D721Med (cell line): ENCODE measurements at places on chromosomes 1 and 21.

DNA sequence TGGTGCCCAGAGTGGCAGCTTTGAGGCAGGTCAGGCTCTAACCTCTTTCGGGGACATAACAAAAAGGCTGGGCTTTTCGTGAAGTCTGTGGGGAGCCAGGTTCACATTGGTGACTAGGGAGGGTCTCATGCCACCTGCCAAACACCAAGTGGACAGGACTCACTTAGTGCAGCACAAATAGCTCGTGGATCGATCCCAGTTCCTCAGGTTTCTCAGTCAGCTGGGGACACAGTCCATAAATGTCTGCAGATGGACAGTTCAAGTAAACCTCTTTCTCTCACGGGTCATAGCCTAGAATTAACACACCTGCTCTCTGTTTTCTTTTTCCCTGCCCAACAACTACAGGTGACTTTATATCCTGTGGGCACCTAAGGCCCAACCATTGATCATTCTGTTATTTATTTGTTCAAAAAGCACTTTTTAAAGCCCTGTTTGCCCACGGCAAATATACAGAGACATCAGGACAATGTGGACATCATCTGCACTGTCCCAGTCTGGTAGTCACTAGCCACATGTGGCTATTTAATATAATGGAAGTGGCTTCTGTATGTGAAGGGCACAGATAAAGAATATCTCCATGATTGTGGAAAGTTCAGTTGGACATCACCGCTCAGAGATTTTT is 53.5 kb downstream of the CAPN2 start:
- no peak for DNase-seq

- no peak for DNase-seq
These were observed 501.3 kb downstream of the OMA1 start for GRCh38 chr1:58045094-58045705.

GRCh38 chr1:183711741-183712361 is 58.7 kb upstream of the APOBEC4 start:
- no peak for DNase-seq

- DNase-seq = no peak
These were observed 60.7 kb downstream of the KIF1B start for GRCh38 chr1:10271090-10271489.

- no peak for DNase-seq
These were observed 413.9 kb downstream of the DUSP10 start for GRCh38 chr1:221327954-221328353.

GRCh38 chr1:114097109-114097508 is 56.6 kb downstream of the SYT6 start:
- no peak for DNase-seq

DNA sequence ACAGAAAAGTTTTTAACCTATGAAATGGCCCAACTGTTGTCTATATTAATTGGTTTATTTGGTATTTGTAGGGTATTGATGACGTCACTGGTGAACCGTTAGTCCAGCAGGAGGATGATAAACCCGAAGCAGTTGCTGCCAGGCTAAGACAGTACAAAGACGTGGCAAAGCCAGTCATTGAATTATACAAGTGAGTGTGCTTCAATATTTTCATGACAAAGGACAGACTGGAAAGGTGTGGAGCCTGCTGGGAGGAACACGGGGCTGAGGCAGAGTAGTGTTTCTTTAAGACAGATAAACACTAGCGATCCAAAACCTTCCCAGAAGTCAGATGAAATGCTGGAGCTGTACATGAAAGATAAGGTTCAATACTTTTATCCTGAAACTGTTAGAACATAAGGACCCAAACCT is 76.7 kb downstream of the AK4 start:
- DNase-seq = no peak

GRCh38 chr1:9589144-9589718 is 520 bp downstream of the TMEM201 start:
- no peak for DNase-seq

- no peak for DNase-seq
These were observed 360 bp downstream of the GJC2 start for GRCh38 chr1:228150120-228150460.

GRCh38 chr1:91133248-91133647 is 111.4 kb upstream of the ZNF644 start:
- DNase-seq = no peak

DNA sequence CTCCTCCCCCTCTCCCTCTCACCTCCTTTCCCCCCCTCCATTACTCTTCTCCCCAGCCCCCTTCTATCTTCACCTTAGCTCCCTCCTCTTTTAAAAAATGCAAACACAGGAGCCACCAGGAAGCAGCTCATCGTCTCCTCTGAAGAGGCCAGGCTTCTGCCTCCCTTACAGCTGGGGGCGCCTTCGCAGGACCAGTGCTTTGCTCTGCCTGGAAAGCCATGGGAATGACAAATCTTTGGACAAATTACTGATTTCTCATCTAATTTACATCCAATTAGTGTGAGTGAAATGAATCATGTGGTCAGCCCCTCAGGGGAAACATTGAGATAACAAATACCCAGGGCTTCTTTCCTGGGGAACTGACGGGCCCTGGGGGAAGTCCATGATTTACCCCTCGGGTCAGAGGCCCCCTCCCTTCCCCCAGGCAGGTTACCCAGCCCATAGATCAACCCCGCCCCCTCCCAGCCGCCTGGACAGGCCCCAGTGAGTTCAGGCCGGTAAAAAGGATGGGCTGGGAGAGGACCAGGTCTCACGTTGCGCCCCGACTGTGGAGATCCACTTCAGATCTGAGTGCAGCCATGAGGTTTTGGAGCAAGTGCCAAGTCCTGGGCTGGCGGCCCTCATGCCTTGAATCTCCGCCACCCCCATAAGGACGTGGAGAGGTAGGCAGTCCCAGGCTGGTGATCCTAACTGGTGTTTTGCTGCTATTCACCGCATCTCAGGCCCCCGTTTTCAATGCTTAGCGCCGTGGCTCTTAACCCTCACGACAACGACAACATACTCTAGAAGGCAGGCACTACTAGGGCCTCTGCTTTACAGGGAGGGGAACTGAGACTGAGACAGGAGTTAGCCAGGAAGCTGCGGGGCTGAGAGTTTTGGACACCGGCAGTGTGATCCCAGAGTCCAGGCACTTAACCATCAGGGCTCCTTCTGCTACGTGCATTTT is 300.8 kb downstream of the RRAGC start:
- DNase-seq = no peak

DNA sequence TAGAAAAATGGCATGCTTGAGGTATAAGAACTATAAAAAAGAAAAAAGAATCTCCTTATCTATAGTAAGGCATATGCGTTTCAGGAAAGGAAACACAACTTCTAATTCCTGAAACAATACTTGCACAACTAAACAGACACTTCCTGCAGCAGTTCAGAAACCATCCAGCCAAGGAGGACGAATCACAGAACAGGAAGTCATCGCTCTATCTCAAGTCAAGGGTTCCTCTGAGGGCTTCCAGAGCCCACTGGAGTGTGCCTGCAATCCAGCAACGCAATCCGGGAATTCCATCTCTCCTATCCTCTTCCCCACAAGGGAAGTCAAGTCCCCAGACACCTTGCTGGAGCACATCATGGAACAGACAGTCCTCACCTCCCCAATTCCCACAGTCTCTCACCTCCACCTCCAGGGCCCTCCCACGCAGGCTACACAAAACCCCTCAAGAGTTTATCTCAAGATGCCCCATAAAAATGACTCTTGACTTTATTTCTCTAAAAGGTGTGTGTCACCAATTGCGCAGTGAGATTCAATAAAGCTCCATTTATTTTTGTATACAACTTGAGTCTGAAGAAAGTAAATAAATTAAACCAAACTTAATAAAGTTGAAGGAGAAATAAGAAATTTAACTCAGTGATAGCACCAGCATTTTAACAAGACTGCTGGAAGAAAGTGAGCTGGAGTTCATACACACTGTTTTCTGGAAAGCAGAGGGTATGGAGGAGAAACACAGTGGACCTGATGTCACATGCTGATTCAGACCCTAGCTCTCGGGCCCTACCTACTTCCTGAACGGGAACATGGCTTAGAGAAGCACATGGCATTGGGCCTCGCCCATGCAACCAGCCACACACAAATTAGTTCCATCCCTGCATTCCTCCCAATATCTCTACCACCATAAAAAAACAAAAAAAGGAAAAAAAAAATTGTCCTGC is 39.9 kb downstream of the SIPA1L2 start:
- DNase-seq = no peak

DNA sequence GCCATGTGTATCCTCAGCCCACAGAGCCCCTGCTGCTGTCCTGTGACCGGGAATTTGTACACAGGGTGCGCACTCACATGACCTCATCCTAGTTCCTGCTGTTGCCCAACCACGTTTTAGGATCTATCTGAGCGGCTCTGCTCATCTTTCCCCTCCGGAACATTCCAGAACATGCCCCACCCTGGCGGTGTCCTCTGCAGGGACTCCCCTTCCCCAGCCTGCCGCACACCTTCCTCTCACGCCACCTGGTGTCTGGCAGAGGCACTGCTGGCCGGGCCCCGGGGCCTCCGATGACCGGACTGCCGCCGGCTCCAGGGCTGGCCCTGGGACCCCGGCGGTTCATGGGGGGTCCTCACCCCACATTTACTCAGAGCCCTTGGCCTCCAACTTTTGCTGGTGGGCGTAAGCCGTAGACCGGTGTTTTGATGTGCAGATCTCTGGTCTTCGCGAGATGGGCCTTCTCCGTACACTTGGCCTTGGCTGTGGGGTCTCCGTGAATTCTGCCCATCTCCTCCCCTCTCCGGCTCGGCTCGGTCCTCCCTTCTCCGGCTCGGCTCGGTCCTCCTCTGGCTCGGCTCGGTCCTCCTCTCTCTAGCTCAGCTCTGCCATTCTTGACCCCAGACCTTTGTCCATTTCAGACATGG is 29.5 kb downstream of the ARHGEF16 start:
- DNase-seq = peak; percentile 62

- DNase-seq = no peak
These were observed 28.1 kb downstream of the CFAP74 start for GRCh38 chr1:1975535-1975934.

DNA sequence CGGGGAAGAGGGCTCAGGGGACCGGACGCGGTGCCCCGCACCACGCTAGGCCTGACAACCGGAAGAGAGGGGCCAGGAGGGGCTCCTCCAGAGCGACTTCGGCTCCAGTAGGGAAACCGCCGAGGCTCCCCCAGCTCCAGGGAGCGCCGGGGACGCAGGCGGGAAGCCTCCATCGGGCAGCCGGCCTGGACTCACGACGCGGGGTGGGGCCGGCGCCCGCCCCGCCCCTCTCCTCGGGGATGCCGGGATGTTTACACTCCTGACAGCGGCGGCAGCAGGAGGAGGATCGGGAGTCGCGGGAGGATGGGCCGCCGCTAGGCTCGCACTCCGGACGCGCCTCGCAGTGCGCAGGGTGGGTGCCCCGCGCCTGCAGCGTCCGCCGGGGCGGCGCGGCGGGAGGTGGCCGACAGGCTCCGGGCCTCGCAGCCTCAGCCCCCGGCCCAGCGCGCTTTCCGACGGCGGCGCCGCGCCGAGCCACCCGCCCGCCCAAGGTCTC is at the start of gene NEK7:
Gene NEK7, plus strand, starts transcription at position 254 of the 496 bp plus-strand sequence. CDS start 75,583 bp downstream, outside the sequence.
- peak; percentile 57 for DNase-seq

DNA sequence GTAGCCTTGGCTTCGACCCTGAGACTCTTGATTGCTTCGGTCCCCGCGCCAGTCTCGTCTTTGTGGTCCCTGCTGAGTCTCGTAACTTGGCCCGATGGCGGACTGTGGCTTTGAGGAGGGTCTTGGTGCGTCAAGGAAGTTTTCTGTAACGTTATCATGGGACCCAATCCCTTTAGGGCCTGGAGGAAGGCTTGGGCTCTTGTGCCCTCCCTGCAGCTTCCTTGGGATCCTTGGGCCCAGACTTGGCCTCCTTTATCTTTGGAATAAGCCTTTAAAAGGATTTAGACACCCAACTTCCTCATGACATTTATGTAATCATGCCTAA is 371 bp downstream of the ZMPSTE24 start:
- DNase-seq = no peak

DNA sequence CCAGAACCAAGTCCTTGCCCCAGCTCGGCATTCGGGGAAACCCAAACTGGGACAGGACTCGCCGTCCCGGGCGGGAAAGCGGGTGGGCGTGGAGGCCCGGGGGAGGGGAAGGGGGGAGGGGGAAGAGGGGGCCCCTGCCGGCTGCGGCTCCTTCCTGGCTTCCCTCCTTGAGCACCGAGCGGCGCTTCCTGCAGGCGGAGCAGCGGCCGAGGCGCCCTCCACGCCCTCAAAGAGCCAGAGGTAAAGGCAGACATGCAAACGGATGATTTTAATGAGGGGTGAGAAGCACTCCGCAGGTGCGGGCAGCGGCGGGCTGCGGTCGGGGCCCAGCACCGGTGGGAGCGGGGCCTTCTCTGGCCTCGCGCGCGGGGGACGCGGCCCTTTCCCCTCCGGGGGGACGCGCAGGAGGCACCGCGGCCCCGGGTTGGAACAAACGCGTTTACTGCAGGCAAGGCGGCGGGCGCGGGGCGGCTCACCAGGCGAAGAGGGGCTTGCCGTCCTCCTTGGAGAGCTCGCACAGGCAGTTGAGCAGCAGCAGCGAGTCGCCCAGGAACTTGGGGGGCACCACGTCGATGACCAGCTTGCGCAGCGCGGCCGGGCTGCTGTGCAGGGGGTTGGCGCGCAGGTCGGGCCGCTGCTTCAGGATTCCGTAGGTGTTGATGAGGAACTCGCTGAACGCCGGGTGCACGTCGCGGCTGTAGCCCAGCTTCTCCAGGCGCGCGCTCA is 5.7 kb upstream of the FTCD start:
- no peak for DNase-seq

- no peak for DNase-seq
These were observed 2.0 kb downstream of the AK5 start for GRCh38 chr1:77283701-77284425.

DNA sequence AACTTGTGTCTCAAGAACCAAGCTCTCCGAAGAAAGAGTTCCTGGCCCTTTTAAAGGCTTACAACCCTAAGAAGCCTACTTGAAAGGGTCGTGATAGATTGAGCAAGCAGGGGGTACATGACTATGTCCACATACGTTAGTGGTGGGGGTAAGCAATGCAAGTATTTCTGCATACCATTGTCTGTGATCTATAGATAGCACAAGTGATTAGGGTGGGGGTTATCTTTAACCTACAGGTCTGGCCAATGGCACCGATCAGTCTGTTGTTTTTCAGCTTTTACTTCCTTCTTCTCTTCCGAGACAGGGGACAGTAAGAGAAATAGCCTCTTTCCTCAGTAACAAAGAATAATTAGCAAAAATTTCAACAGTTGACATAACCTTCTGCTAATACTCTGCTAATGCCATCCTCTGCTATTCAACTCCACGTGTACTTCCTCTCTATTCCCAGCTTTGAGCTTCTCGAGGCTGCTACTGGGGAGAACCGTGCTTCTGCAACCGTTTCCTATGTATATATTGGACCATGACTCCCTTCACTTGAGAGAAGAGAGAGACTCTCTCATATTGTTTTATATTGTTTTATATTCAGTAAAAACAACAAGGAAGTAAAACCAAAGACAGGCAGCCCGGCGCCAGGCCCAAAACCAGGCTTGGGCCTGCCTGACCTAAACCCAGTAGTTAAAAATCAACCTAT is 727.7 kb upstream of the NCAM2 start:
- no peak for DNase-seq

- no peak for DNase-seq
These were observed 21.9 kb downstream of the CEPT1 start for GRCh38 chr1:111161843-111162487.

DNA sequence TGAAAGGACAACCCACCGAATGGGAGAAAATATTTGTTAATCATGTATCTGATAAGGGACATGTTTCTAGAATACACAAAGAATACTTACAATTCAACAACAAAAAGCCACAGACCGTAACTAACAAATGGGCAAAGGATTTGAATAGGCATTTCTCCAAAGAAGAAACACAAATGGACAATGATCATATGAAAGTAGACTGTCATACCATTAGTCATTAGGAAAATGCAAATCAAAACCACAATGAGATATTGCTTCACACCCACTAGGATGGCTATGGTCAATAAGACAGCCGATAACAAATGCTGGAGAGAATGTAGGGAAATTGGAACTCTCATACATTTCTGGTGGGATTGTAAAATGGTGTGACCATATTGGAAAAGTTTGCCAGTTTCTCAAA is 367.2 kb upstream of the SGIP1 start:
- DNase-seq = no peak
